Activated CD4-positive, CD25-positive, alpha-beta regulatory T cell treated with anti-CD3 and anti-CD28 coated beads, Interleukin-2, amount 50 U/mL, for 72 hours (primary cell): ENCODE measurements at places on chromosomes 2 and 18.

- no peak for DNase-seq
Observed at GRCh38 chr2:160498137-160498536, 4.5 kb upstream of the RBMS1 start.

DNA sequence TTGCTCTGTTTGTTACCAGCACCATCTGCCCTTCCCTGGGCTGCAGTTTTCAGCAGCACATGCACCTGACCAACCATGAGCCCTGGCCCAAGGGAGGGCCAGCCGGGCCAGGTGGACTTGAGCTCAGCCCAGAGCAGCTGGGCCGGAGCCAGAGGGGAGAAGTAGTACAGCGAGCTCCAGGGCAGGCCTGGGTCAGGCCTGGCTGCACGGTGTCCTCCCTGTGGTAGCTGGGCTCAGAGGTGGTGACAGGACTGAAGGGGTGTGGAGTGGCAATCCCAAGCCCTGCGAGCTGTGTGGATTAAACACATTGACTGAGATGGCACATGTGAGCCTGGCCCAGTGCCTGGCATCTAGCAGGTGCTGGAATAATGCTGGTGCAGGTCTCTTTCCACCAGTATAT lies 222.2 kb downstream of the GLI2 start:
- DNase-seq, result no peak

- DNase-seq, result no peak
Observed at GRCh38 chr2:96898641-96899412, 28.9 kb upstream of the SEMA4C start.

- DNase-seq, result no peak
Observed at GRCh38 chr2:229267080-229267479, 4.0 kb downstream of the PID1 start.

DNA sequence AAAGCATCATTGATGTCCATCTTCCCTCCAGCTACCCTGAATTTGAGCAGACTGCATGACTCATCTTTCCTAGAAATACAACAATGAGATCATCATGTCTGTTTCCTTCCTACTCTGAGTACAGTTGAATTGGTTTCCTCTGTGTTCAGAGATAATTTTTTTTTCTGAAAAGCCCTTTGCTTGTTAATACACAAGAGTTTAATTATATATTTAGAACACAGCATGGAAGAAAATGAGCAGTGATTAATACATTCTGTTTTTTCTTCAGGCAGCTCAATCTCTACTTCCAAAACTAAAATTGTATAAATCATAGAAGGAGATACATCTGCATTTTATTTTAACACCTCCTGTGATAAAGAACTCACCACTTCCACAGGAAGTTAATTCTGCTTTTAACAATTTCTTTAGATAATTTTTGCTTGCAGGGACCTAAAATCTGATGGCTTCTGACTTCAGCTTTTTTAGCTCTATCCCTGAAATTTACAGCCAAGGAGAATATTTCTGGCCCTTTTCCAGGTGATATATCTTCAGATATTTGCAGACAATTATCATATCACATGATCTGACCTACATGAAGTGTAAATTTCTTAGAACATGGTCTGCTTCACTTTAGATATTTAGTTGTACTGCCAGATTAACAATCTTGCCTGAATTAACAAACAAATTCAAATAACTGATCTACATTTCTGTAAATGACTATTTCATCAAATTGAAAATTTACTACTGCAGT lies 249.0 kb downstream of the TRIB2 start:
- no peak for DNase-seq

GRCh38 chr2:159227467-159227866 lies 59.0 kb downstream of the WDSUB1 start:
- no peak for DNase-seq

- no peak for DNase-seq
Observed at GRCh38 chr2:98782570-98782969, 51.6 kb upstream of the MGAT4A start.

GRCh38 chr2:170229125-170229524 lies 51.2 kb downstream of the MYO3B start:
- DNase-seq, result no peak

GRCh38 chr2:46621499-46621898 lies 142.1 kb downstream of the TMEM247 start:
- DNase-seq, result no peak

GRCh38 chr18:73711256-73711655 lies 436.4 kb downstream of the FBXO15 start:
- no peak for DNase-seq

- no peak for DNase-seq
Observed at GRCh38 chr2:201858281-201859184, 52.2 kb downstream of the CDK15 start.

- no peak for DNase-seq
Observed at GRCh38 chr18:3319399-3319798, 57.5 kb downstream of the MYL12B start.

DNA sequence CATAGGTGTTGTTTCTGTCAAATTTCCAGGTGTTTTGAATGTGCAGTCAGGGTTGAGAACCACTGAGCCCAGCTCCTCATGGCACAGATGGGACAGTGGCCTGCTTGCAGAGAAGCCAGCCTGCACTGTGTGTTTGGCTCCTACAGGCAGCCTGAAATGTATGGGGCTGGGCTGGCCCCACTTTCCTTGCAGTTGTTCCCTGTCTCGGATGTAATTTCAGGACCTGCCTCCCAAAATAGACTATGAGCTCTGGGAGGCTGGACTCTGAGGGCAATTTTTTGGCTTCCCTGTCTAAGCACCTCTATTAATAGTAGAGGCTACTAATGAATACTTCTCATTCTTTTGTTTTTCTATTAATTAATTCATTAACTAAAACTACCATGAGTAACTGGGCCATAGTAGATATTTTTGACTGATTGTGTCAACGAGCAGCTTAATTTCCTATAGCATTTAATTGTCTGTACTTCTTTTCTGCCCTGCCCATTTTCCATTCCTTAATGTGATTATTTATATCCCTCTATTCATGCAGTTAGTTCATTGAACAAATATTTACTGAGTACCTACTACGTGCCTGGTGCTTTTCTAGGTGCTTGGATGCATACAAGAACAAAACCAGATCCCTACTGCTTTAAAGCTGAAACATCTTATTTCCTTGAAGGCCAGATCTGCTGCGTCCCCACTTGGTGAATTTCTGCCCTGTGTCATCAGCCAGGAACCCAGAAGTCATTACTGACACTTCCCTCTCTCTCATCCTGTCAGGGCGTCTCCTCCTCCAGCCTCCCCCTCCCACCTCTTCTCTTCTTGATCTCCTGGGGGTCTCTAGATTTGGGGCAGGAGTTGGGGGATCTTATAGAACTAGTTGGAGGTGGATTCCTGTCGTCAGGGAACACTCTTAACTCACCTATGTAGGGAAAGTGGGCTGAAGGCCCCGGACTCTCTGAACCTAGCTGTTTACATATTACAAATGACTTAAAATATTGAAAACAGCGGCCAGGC lies 16.3 kb downstream of the DYSF start:
- no peak for DNase-seq

DNA sequence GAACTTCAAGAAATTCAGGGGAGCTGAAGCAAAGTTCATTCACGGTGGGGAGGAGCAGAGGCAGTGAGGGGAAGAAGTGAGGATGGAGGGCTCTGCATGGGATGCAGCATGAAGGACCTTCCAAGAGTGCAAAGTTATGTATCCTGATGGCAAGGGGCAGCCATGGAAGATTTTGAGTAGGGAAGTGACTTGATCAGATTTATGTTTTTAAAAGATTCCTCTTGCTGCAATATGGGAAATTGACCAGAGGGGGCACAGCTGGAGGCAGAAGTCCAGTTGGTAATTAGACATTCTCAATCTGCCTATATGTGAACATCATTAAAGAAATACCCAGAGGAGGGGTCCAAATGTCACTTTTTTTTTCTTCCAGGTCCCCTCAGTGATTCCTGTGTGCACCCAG lies 21.5 kb upstream of the ANXA4 start:
- DNase-seq, result no peak

DNA sequence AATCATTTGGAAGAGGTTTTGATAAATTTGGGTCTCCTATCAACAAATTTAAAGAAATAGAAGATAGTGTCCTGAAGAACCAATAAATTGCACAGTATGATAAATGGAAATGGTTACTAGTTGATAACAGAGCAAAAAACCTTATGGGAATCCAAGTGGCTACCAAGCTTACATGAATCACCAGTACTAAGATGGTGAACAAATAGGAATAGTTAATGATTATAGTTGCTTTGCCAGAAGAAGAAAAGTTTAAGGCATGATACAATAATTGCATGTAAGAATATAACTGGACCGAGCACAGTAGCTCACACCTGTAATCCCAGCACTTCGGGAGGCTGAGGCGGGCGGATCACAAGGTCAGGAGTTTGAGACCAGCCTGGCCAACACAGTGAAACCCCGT lies 19.6 kb upstream of the INO80D start:
- DNase-seq, result no peak

- DNase-seq, result no peak
Observed at GRCh38 chr2:88190808-88191721, 20.9 kb downstream of the THNSL2 start.

GRCh38 chr2:200624658-200625057 lies 38.8 kb downstream of the AOX1 start:
- no peak for DNase-seq

DNA sequence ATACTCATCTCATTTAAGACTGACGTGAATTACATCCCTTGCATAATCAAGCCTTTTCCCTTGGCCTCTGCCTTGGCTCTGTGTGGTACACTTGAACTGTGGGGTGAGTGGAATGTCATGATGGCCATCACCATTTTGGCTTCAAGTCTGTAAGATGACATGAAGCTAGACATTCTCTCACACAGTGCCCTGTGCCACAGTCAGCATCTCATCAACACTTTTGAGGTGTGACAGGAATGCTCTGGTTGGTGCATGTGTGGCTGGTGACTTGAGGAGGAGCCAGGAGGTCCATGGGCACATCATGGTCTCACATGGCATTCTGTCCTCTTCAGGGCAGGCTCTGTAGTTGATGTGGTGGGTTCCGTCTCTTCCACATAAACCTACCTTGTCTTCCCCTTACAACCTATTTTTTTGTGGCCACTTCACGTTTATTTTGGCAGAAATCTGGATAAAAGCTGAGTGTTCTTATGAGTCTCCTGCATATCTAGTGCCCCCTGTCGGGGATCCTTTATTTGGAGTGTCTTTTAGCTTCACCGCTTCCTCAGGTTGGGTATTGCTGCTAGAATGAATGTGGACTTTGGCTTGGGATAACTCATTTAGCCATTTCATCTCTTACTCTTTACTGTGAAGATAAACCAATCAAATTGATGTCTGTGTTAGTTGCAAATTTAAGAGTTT lies 28.1 kb downstream of the MAP4K4 start:
- DNase-seq, result no peak

DNA sequence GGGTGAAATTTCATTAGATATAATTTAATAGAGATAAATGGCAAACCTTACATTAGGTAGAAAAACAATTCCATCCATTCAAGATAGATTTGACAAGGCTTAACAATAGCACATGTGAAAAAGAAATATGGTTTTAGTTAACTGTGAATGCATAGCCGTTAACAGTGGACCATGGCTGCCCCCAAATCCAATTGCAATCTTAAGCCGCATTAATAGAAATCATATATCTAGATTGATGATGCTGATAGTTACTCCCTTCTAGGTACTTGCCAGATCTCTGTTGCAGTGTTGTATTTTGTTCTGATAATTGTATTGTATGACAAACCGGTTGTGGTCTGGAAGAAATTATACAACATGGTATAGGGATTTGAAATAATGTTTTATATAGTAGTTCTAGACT lies 139.8 kb downstream of the GPD2 start:
- DNase-seq, result no peak

DNA sequence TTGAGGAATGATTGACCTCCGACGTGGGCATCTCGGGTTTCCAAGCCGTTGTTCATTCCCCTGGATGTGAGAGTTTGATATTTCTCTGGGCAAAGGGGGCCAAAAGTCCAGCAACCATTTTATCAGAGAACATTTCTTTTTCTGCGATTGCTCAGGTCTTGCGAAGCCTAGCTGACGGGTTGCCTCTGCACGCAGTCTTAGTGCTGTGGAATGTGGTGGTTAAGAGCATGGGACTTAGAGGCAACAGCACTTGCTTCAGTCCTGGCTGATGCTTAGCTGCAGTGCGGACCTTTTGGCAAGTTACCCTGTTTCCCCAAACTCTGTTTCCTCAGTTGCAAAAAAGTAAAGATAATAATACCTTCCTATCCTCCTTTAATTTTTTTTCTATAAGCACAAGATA lies 45.0 kb downstream of the FAP start:
- no peak for DNase-seq

GRCh38 chr2:53729143-53729762 lies 38.4 kb upstream of the CHAC2 start:
- DNase-seq, result no peak

- no peak for DNase-seq
Observed at GRCh38 chr2:231563378-231563961, 29.2 kb upstream of the TEX44 start.

DNA sequence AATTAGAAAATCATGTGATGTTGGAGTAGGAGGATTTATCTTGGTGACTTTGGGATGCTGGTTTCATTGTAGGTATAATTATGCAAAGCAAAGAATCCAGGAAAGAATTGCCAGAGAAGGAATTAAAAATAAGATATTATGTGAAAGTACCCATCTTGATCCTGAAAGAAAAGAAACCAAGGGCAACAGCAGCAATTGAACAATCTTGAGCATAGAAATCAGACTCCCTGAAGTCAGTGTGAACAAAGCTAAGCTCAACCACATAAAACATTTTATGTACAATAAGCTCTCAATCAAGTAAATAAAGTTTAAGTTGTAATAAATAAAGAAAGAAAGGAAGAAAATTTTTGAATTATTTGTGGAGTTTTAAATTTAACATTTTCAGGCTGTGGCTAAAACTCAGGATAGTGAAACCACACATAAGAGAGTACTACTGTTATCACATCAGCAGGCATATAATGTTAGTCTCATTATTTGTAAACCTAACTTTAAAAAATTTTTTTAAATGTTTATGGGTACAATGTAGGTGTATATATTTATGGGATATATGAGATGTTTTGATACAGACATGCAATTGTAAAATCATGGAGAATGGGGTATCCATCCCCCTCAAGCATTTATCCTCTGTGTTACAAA lies 32.8 kb upstream of the GPR55 start:
- no peak for DNase-seq

DNA sequence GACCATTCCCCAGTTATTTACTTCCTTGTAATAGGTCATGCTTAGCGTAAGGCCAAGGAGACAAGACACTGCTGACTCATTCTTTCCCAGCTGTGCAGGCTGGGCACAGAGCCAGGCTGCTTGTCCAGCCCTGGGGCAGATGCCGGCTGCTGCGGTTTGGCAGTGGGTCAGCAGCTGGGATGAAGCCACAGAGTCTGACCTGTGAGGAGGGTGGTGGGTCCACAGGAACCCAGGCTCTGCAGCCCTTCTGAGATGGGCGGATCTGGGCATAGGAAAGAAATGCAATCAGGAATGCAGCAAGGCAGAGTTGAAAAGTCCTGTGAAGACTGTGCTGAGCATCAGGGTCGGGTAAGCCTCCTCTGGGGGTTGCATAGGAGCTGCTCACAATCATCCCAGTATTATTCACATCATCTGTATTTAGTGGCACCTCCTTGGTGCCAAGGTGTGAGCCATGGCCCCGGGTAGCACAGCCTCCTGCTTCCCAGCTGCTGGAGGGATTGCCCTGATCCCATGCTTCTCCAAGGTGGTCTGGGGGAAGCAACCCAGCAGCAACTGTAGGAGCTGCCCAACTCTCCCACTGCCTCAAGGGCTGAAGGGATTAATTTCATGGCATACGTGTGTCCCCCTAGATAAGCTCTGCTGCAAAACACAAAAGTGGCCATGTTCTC lies 139.0 kb downstream of the DDX1 start:
- DNase-seq, result no peak
